Smooth muscle cell of bladder (primary cell): ENCODE measurements at places on chromosomes 6 and 20. TPM values are rescaled to one million over a fixed set of nuclear protein-coding genes. Genes with fewer than 3 reads are reported as not detected.

The FAM217A gene
- not detected in 2 replicates for total RNA-seq

The TENT5A gene
- 47.5 and 125 TPM in 2 replicates for total RNA-seq

The KHDC1L gene
- total RNA-seq, result not detected in 2 replicates

The PTPRT gene
- under 0.01 and 0.09 TPM in 2 replicates for total RNA-seq

The CGA gene
- 0.09 TPM in 1 of 2 replicates, not detected in the other for total RNA-seq

The GSTA3 gene
- not detected in 2 replicates for total RNA-seq

The FOXA2 gene
- under 0.01 TPM in 1 of 2 replicates, not detected in the other for total RNA-seq

The NFKBIL1 gene
- 27.3 and 31.5 TPM in 2 replicates for total RNA-seq

The PCSK2 gene
- total RNA-seq, result under 0.01 TPM in 2 replicates

The TRPC4AP gene
- total RNA-seq, result 52.8 and 59.5 TPM in 2 replicates

The POU3F2 gene
- not detected in 2 replicates for total RNA-seq

The KHDRBS2 gene
- not detected in 2 replicates for total RNA-seq

The BPIFB4 gene
- not detected in 2 replicates for total RNA-seq

The TMEM200A gene
- total RNA-seq, result 35.3 and 86.4 TPM in 2 replicates

The CFAP206 gene
- under 0.01 and 0.09 TPM in 2 replicates for total RNA-seq

The CFB gene
- total RNA-seq, result 46.1 and 61.2 TPM in 2 replicates

The BHLHE23 gene
- total RNA-seq, result not detected in 2 replicates

The BANF2 gene
- not detected in 2 replicates for total RNA-seq

The RAD21L1 gene
- total RNA-seq, result 0.14 and 0.18 TPM in 2 replicates

The SUMO4 gene
- 1.1 and 1.3 TPM in 2 replicates for total RNA-seq

The WFDC5 gene
- not detected in 2 replicates for total RNA-seq

The LY6G5C gene
- total RNA-seq, result 0.09 and 0.43 TPM in 2 replicates

The SYNCRIP gene
- 37.5 and 44.3 TPM in 2 replicates for total RNA-seq

The TGM3 gene
- total RNA-seq, result 0.18 TPM in 1 of 2 replicates, not detected in the other

The ZNF391 gene
- 0.85 and 0.92 TPM in 2 replicates for total RNA-seq

The SLC35D3 gene
- not detected in 2 replicates for total RNA-seq

The IL17A gene
- not detected in 2 replicates for total RNA-seq

The C2 gene
- total RNA-seq, result 5.4 and 8.4 TPM in 2 replicates

The HMGN4 gene
- total RNA-seq, result 64.3 and 70.7 TPM in 2 replicates

The THBD gene
- total RNA-seq, result 1.00 and 1.2 TPM in 2 replicates

The PAK5 gene
- not detected in 2 replicates for total RNA-seq

The PTCHD4 gene
- 3.0 and 5.5 TPM in 2 replicates for total RNA-seq

The CYP24A1 gene
- total RNA-seq, result 0.28 and 0.85 TPM in 2 replicates

The TSHZ2 gene
- 0.43 and 1.8 TPM in 2 replicates for total RNA-seq
